ENCODE measurements at places on chromosomes 12 and 14.
A peak's percentile ranks its signal among the peaks of the same experiment; 100 is the strongest.

GRCh38 chr12:128951448-128951847, 98.2 kb downstream of the GLT1D1 start:
- no peak for DNase-seq

DNA sequence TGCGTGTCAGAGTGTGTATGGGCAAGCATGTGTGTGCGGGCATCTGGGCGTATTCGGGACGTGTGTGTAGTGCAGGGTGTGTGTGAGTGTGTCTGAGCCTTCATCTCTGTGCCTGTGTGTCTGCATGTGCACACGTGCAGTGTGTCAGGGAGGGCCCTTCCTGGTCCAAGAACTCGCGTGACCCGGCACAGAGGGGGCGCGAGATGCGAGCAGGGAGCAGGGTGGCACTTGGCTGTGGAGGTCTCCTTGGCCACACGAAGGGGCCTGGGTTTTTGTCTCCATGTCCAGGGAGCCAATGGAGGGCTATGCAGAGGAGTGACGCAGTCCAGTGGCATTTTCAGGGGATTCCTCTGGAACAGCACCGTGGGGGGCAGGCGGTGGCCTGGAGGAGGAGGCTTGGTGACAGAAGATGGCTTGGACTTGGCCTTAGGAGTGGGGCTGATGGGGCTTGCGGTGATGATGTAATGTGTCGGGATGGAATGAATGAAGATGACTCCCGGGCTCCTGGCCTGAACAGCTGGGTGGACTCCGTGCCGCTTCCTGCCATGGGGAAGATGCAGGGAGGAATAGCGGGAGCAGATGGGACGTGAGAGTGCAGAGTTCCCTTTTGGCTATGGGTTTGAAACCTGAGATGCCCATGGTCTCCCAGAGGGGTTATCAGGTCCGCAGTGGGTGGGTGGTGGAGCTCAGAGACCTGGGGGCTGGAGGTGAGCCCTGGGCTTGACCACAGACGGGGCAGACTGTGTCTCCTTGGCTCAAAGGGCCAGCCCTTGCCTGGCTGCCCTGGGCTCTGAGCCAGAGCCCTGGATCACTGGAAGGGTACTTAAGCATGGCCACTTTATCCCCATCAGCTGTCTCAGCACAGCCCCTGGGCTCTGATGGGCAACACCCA, 208.3 kb downstream of the PHETA1 start:
- DNase-seq: no peak

- no peak for DNase-seq
Measured at GRCh38 chr12:94762943-94763342, 112.6 kb upstream of the TMCC3 start.

- DNase-seq: no peak
Measured at GRCh38 chr12:53103860-53104305, 597 bp downstream of the SOAT2 start.

DNA sequence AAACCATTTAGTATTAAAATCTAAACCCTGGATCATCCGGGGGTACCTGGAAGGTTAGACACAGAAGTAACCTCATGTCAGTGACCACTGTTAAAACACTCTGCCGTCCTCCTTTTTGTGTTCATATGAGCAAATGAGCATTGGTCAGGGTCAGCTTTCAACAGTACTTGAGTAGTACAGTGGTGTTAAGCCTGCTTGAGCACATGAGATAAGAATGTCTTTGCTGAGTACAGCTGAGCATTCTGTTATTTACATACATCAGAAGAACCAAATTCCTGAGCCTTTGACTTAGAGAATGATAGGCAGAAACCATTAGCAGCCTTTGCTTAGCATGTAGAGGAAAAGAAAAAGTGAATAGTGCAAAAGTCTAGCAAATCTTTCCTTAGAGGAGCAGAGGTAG, 38.6 kb upstream of the LRTM2 start:
- no peak for DNase-seq

DNA sequence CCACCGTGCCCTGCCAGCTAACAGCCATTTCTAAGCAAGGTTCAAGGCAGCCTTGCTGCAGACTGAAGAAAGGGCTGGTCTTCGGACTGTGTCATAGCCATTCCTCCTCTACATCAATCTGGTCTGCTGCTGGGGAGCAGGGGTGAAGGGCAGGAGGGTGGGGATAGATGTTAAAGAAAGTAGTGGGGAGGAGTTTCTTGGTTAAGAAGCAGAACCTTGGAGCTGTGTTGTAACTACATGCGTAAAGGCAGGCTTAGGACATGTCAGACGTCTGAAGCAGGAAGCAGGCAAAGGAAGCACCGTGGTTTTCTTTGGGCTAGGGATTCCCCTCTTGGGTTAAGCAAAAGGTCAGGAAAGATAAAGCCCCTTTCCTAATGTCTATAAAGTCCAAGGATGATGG, 18.1 kb upstream of the NEK9 start:
- no peak for DNase-seq

DNA sequence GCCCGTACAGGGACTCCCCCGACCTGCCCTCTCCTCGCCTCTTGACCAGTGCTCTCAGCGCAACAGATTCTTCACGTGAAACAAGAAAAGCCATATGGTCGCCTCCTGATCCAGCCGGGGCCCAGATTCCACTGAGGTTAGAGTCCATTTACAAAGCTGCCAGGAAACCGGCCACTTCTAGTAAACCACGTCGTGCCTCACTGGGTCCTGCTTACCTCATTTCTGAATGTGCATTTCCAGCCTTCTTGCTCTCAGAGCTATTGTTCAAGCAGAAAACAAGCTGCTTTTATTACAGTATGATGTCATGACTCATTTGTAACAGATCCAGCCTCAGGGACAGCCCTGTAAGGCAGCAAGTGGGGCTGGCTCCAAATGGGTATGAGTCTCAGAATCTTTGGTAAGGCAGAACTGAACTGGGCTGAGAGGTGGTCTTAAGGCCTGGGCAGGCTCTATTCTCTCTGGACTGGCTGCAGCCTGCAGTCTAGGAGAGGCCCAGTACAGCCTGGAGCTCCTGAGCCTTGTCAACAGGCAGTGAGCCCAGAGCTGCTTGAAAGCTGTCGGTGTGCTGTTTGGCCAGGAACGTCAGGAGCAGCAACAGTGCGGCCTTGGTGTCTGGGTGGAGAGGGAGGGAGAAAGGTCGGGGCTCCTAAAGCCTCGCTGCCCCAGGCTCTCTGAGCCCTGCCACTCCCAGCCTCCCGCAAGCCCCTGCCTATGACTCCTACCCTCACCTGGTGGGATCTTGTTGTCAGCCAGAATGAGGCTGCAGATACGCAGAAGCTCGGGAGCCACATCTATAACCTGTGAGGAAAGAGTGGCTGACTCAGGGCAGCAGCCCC, 8.3 kb downstream of the REC8 start:
- DNase-seq: no peak

DNA sequence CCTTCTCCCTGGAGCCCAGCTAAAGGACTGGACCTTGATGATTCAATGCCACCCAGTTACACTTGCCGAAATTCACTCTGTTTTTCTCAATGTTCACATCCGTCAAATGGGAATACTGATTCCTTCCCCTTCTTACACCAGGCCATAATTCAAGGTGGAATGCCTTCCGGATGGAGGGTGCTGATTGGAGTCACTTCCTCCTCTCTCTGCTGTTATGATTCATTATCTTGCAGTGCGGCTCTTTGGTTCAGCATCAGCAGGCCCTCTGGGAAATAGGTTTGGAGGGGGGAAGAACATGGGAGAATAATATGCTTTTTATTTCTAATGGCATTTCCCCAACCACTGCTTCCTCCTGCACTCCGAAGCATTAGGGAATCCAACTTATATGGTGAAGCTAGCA, 390.6 kb upstream of the TBX3 start:
- no peak for DNase-seq

DNA sequence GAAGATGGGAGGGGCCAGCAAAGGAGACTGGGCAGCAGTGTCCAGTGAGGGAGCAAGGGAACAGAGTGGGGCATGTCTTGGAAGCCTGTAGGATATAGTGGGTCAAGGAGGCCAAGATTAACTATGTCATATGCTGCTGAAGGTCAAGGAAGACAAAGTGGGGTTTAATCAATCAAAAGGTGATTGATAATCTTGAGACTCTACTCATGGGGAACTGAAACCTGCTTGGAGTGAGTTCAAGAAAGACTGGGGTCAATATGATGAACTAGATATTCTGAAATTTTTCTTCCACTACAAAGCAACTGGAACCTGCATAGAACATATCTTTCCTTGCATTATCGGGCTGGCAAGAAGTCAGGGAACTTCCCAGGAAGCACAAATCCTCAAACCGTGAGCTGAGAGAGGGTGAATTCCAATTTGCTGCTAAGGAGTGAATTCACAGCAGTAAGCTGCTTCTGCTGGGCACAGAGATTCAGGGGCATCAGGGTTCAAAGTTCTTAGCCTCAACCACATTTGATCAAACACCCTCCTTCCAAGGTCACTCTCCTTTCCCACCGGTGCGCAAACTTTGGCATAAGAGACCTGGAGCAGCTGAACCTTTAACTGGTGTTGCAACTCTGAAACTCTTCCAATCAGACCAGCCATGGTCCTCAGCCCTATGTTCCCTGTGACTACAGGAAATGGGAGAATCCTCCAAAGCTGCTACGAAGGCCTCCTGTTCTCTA, 40.3 kb upstream of the DCD start:
- no peak for DNase-seq

GRCh38 chr14:75230140-75230792, 48.4 kb upstream of the FOS start:
- DNase-seq: no peak

GRCh38 chr12:86903159-86903558, 647.0 kb upstream of the MGAT4C start:
- no peak for DNase-seq

DNA sequence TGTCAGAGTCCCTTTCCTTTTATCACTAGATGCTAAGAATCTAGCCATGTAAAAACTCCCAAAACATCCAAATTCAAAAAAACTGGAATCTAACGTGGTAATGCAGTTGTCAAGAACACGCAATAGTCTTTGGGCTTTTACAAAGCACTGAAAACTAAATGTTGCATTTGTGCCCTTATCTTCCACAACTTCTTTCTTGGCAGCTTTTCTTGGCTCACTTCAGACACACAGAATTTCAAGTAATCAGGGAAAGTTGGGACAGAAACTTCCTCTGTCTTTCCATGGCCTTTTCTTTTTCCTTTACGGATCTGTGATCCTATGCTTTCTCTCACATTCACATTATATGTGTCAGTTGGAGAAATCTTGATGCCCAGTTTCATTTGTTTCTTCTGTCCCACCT, 136.0 kb downstream of the CRADD start:
- DNase-seq: no peak

- no peak for DNase-seq
Measured at GRCh38 chr12:77947746-77948145, 117.1 kb downstream of the NAV3 start.

- no peak for DNase-seq
Measured at GRCh38 chr14:69700575-69700974, 66.4 kb upstream of the SRSF5 start.

- no peak for DNase-seq
Measured at GRCh38 chr14:103064978-103065377, 7.6 kb upstream of the CDC42BPB start.

DNA sequence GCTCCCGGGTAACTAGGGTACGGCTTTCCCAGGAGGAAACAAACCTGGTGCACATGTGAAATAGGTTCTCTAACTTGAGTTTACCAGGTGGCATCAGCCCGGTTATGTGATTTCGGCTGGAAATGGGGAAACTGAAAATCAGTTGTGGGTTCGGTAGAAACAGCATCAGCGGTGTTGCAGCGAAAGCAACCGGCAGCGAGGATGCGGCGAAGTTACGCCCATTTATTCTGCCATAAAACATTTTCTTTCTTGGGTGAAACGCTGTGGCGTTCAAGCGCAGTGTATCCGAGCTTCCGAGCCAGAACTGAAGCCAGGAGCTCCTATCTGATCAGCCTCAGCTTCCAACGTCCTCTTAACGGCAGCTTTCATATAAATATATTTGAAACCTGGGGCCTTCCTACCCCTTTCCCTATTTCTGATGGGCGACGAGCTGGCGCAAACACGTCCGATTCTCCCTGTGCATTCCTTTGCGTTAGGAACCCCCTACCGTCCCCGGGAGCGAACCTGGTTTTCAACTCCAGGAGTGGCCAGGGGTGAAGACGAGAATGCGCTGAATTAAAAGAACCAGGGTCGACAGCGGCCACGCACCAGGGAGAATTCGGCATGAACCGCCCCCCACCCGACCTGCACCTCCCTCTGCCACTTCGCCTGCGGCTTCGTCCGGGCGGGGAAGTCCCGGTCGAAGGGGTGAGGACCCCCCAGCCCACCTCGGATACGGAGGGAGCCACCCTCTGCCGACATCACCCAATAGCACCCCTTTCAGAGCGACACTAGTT, 1.6 kb downstream of the DPF3 start:
- no peak for DNase-seq

DNA sequence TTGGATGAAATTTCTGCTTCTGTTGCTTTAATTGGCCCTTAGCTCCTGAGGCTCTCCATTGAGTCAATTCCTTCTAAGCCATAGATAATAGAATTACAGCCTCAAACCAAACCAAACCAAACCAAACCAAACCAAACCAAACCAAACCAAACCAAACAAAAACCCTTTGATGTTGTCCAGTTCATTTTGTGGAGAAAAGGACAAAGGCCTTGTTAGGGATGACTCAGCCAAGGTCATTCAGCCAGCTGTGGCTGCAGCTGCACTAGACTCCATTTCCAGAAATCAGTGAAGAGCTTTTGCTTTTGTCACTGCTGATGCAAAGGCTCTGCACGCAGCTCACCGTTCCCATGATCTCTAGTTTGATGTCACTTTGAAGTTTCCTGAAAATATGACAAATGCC, 82.2 kb upstream of the RMST start:
- DNase-seq: no peak

DNA sequence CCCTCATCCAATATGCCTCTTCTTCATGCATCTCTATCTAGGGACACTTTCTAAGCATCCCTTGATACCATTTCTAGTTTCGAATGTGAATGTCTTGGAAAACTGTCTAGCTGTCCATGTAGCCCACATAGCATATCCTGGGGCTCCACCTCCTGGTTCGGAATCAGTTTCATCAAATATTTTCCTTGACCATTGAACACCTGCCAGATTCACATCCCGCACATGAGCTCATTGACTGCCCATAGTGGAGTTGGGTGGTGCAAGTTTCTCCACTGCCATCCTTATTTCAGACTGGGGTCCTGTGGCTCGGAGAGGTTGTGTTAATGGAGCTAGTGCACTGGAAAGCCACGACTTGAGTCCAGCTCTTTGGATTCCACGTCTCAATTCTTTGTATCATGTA, 58.6 kb upstream of the TMEM263 start:
- DNase-seq: no peak

DNA sequence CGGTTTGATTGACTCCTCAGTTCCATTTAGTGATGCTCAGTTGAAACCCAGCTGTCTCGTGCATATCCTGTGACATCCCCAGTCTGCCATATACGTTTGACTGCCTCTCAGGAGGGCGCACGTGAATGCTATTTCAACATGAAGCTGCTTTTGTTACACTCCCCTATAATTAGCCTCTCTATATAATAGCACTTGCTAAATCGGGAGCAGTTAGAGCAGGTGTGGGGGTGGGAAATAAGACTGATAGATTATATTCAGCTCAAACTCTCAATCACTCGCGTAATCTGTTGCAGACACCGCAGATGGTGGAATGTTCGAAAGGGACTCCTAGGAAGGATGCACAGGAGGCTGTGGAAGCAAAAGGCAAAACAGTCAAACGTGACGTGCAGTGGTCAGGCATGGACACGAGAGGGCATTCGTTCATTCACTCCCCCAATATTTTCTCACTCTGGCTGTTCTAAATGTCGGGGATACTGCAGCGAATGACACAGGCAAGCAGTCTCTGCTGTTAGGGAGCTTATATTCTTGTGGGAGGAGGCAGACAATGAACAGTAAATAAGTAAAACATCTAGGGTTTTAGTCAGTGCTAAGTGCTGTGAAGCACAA, 29.8 kb downstream of the KCNA1 start:
- peak; percentile 24 for DNase-seq

Measured in NCI-H187 (cell line).